T-cell (primary cell): ENCODE measurements at places on chromosomes 1 and 21. TPM values are rescaled to one million over a fixed set of nuclear protein-coding genes. Genes with fewer than 3 reads are reported as not detected.

GRCh38 chr1:116224561-116224960, 113.4 kb downstream of the MAB21L3 start:
- H3K4me1 ChIP-seq, result no peaks in the 10 kb centered on the region
- no peak overlapping the region for H3K27ac ChIP-seq
- H3K4me3 ChIP-seq, result no peak overlapping the region
- DNase-seq, result no peak
- no peaks in the 10 kb centered on the region for H3K27me3 ChIP-seq
- H3K36me3 ChIP-seq, result no peaks in the 10 kb centered on the region

GRCh38 chr1:29456685-29457435, 220.5 kb downstream of the PTPRU start:
- DNase-seq, result no peak
- no peak overlapping the region for H3K27ac ChIP-seq
- H3K36me3 ChIP-seq, result no peaks in the 10 kb centered on the region
- no peak overlapping the region for H3K4me3 ChIP-seq

DNA sequence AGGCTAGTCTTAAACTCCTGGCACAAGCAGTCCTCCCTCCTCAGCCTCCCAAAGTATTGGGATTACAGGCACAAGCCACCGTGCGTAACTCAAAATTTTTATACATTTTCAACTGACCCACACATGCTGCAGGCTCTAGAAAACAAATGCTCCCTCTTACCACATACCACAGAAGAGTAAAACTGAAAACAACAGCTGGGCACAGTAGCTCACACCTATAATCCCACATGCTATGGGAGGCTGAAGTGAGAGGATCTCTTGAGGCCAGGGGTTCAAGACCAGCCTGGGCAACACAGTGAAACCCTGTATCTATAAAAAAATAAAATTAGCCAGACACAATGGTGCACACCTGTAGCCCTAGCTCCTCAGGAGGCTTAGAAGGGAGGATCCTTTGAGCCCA, 56.7 kb downstream of the AKT3 start:
- H3K27ac ChIP-seq, result no peak overlapping the region
- no peaks in the 10 kb centered on the region for H3K27me3 ChIP-seq
- H3K36me3 ChIP-seq, result peaks cover 7% of the 10 kb centered on the region
- no peak for DNase-seq
- no peak overlapping the region for H3K4me3 ChIP-seq

DNA sequence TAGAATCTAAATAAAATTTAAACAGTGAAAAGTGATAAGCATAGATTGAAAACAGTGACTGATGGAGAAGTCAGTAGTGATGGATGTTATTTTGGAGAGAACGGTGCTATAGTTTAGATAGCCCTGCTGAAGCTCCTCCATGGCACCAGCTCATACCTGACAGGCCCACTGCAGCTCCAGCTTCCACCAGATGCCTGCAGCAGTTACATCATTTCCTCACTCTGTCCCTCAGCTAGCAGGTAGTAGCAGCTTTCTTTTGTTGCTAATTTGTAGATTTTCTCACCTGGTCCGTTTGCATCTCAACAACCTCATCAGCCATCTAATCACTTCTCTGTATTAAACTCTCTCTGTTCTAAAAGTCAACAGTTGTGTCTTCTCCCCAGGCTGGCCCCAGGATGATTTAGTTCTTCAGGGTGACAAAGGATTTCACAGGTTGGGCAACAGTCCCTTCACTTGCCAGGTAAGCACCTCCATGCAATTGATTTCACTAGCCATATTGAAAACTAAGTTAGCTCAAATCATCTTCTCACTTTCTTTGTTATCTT, 128.3 kb downstream of the LMX1A start:
- no peak overlapping the region for H3K4me3 ChIP-seq
- no peak overlapping the region for H3K27ac ChIP-seq
- no peak for DNase-seq
- peaks cover 2% of the 10 kb centered on the region for H3K27me3 ChIP-seq

DNA sequence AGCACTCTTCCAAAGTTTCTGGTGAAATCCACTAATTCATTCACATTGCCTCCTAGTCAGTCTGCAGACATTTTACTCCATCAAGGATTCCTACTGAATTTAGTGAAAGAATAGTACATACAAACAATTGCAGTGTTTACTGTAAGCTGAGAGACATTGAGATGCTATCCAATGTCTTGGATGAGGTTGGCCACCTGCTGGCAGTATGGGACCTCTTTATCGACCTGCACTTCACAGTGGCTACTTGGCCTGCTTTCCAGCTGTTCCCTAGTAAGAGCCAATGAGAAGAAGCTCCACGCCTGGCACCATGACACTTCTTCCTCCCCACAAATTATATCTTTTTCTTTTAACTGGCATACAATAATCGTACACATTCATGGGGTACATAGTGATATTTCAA, 51.5 kb upstream of the LRIF1 start:
- no peaks in the 10 kb centered on the region for H3K36me3 ChIP-seq
- H3K4me1 ChIP-seq, result no peaks in the 10 kb centered on the region
- no peak overlapping the region for H3K27ac ChIP-seq
- peaks cover 4% of the 10 kb centered on the region for H3K27me3 ChIP-seq
- H3K4me3 ChIP-seq, result no peak overlapping the region

DNA sequence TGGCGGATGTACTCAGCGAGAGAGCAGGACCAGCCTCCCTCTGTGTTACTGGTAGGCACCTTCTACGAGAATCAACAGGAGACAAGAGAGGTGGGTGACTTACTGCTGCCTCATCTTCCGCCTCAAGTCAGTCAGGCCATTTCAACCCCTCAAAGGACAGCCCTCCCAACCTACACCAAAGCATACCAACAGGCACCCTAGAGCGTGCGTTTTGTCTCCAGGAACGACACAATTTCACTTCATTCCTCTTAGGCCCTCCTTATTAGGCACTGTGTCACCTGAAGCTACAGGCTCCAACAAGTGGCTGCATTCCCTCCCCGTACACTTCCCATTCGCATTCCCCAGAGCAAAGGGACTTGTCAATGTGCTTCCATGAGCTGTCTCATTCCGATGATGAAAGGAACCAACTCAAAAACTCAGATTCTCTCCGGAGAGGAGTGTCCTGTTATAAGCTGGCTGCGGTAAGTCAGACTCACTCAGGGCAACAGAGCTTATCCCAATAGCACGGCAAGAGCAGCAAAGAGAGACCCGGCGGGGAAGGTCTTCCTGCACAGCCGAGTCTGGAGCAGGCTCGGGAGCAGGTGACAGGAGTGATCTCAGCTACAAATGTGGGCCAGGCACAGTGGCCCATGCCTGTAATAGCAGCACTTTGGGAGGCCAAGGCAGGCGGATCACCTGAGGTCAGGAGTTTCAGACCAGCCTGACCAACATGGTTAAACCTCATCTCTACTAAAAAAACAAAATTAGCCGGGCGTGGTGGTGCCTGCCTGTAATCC, 120.6 kb upstream of the IFFO2 start:
- H3K27ac ChIP-seq, result no peak overlapping the region
- H3K4me1 ChIP-seq, result peaks cover 44% of the 10 kb centered on the region
- H3K4me3 ChIP-seq, result no peak overlapping the region

Gene RAP1GAP
- 0.33 TPM for total RNA-seq

GRCh38 chr1:225919906-225920305, 4.1 kb downstream of the PYCR2 start:
- H3K4me3 ChIP-seq, result no peak overlapping the region
- peaks cover 48% of the 10 kb centered on the region for H3K4me1 ChIP-seq
- H3K36me3 ChIP-seq, result peaks cover 14% of the 10 kb centered on the region
- no peak for DNase-seq
